Endothelial cell of umbilical vein (primary cell): ENCODE measurements at places on chromosomes 5 and 9. TPM values are rescaled to one million over a fixed set of nuclear protein-coding genes. Genes with fewer than 3 reads are reported as not detected.

The KCNIP1 gene
- total RNA-seq: 0.15 TPM in 1 of 2 replicates, not detected in the other

The RGS7BP gene
- 2.0 and 4.2 TPM in 2 replicates for total RNA-seq

The NTRK2 gene
- total RNA-seq: 0.05 and 0.13 TPM in 2 replicates

The LTC4S gene
- total RNA-seq: 0.88 and 0.95 TPM in 2 replicates

The GFI1B gene
- total RNA-seq: not detected in 2 replicates

The RNF224 gene
- total RNA-seq: not detected in 2 replicates

The C1QTNF2 gene
- total RNA-seq: 0.53 TPM in 1 of 2 replicates, not detected in the other

The SHROOM1 gene
- 20.9 and 21.0 TPM in 2 replicates for total RNA-seq

The KIF24 gene
- total RNA-seq: 4.5 and 4.8 TPM in 2 replicates

The PCDHB4 gene
- total RNA-seq: 0.21 TPM in 1 of 2 replicates, not detected in the other

The SLC6A19 gene
- total RNA-seq: not detected in 2 replicates

The DBH gene
- total RNA-seq: not detected in 2 replicates

The ABCA1 gene
- 6.6 and 9.8 TPM in 2 replicates for total RNA-seq

The PDE6A gene
- not detected in 2 replicates for total RNA-seq

The F12 gene
- 1.00 and 1.4 TPM in 2 replicates for total RNA-seq

The PDLIM4 gene
- total RNA-seq: 65.7 and 69.8 TPM in 2 replicates

The TAS2R1 gene
- not detected in 2 replicates for total RNA-seq

The FGFR4 gene
- total RNA-seq: 2.9 and 3.8 TPM in 2 replicates

The CDC20B gene
- total RNA-seq: 0.14 and 0.22 TPM in 2 replicates

The PCDHGA9 gene
- 3.5 and 3.9 TPM in 2 replicates for total RNA-seq

The PNPLA7 gene
- total RNA-seq: 1.9 TPM in 2 replicates

The FBXL7 gene
- 28.6 and 32.2 TPM in 2 replicates for total RNA-seq
